Endothelial cell (in vitro differentiated cells): ENCODE measurements at places on chromosomes 6 and 20. TPM values are rescaled to one million over a fixed set of nuclear protein-coding genes. Genes with fewer than 3 reads are reported as not detected.

GRCh38 chr6:163876391-163876790 lies 461.9 kb downstream of the QKI start:
- no peak for DNase-seq

- DNase-seq, result no peak
Observed at GRCh38 chr6:107228754-107229153, 113.4 kb upstream of the BEND3 start.

- no peak for DNase-seq
Observed at GRCh38 chr6:66930559-66931290, 1223.7 kb upstream of the EYS start.

DNA sequence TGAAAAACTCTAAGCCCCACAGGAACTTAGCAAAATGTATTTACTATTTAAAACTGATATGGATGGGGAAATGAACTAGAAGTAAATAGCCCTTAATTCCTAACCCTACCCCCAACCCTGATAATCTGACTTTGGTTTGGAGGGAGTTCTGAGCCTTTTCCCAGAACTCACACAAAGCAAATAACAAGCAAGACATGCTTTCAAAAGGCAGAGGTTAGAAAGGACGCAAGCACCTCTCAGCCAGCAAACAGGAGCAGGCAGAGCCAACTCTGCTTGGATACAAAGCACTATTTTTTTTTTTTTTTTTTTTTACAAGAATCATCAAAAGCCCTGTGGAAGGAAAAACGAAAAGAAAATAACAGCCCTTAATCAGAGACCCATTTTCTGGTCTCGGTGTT lies 58.7 kb downstream of the SLC22A23 start:
- no peak for DNase-seq

- no peak for DNase-seq
Observed at GRCh38 chr20:21134883-21135493, 9.1 kb downstream of the KIZ start.

GRCh38 chr20:64057628-64058498 lies 5.1 kb upstream of the TCEA2 start:
- DNase-seq, result peak; percentile 92

DNA sequence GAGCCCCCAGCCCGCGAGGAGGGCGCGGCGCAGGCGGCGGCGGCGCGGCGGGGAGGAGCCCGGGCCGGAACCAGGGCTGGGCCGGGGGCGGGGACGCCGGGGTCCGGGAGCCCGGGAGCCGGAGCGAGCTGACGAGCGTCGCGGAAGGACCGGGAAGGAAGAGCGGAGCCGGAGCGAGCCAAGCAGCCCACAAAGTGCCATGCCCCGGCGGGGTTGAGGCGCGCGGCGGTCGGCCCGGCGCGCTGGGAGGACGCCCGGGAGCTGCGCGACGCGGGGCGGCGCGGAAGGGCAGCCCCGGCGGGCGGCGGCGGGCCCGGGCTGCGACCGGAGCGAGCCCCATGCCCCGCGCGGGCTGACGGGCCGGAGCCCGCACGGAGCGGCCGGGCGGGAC lies 289 bp downstream of the FOXP4 start:
- no peak for DNase-seq

- DNase-seq, result no peak
Observed at GRCh38 chr20:1242530-1242929, 16.7 kb downstream of the RAD21L1 start.

DNA sequence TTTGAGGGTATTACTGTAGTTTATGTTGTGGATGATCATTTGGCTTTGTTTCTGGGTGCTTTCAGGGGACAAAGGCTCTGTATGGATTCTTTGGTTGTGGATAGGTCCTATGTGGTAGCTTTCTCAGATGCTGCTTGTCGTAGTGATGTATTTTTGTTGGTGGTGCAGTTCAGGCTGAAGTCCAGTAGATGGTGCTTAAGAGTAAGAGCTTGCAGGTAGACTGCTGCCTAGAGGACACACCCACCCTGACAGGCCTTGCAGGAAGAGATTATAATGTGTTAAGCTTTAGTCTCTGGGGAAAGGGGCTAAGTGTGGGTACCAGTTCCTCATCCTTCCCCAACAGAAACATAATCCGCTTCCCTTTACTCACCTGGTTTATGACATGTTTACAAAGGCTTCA lies 62.6 kb upstream of the ADGRB3 start:
- peak; percentile 34 for DNase-seq

GRCh38 chr6:36297051-36297450 lies 27.2 kb downstream of the PNPLA1 start:
- no peak for DNase-seq

- DNase-seq, result no peak
Observed at GRCh38 chr6:107235511-107235910, 120.2 kb upstream of the BEND3 start.

DNA sequence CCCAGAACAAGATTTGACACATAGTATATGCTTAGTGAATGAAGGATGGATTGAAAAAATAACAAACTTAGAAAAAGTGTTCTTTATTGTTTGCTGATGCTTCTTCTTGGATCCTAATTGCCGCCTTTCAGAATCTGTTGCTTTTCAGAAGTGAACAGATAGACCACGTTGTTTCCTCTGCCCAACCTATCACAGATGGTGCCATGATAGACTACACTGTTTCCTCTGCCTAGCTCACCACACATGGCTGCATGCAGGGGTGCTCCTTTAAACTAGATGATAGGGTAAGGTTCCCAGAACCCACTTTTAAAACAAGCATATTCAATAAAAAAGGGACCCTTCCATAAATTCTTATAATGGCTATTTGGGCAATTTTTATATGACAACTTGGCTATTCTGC lies 4.6 kb upstream of the RGS17 start:
- DNase-seq, result no peak

GRCh38 chr6:43929511-43929910 lies 159.5 kb downstream of the VEGFA start:
- no peak for DNase-seq

GRCh38 chr6:153125032-153125431 lies 6.0 kb downstream of the RGS17 start:
- no peak for DNase-seq

GRCh38 chr6:121688974-121689373 lies 253.5 kb downstream of the GJA1 start:
- DNase-seq, result no peak

DNA sequence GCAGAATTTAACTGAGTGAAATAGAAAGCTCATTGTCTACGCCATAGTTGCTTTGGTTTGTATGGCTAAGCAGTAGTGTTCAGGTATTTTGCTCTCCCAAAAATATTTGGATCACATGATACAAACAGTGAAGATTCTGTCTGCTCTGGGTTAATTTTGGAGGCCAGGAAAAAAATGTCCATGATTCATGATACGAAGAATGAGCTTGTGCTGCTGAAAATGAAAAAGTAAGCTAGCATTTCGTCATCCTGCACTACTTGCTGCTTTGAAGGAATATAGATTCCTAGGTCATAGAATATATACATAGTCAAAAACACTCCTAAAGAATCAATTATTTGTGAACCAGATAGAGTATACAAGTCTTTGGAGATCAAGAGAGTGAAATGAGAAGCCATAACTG lies 8.3 kb downstream of the WRNIP1 start:
- DNase-seq, result no peak

DNA sequence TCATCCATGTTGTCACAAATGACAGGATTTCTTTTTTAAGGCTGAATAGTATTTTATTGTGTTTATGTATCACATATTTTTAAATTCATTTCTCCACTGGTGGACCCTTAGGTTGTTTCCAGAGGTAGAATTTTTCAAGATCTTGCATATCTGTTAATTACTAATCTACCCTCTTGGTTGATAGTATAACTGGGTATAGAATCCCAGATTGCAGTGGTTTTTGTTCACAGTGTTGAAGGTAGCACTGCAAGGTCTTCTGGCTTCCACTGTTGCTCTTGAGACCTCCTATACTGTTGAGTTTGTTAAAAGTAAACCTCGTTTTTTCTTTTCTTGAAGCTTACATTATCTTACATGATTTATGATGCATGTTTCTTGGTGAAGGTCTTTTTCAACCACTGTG lies 22.9 kb downstream of the CDC5L start:
- DNase-seq, result no peak

DNA sequence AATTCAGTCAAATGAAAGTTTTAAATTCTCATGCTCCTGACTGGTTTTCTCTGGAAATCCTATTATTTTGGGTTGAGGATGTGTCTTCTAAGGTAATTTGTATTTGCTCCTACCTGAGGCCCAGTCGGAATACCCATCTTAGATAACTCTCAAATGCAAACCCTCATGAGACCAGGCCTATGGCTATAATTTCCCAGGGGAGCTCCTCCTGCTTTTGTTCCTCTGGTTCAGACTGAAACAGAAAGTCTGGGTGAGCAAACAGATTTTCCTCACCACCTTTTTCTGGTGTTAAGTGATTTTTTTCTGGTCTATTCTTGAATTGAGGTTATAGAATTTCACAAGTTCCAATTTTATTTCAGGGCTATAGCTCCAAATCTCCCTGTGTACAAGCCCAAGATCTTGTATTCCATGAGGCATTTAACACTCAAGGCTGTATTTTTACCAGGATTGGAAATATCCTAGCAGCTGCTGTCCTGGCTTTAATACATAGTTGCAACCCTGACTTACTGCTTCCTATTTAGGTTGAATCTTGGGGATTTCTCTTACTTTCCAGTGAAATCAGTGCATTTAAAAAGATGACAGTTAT lies 169.1 kb upstream of the PTCHD4 start:
- DNase-seq, result no peak

DNA sequence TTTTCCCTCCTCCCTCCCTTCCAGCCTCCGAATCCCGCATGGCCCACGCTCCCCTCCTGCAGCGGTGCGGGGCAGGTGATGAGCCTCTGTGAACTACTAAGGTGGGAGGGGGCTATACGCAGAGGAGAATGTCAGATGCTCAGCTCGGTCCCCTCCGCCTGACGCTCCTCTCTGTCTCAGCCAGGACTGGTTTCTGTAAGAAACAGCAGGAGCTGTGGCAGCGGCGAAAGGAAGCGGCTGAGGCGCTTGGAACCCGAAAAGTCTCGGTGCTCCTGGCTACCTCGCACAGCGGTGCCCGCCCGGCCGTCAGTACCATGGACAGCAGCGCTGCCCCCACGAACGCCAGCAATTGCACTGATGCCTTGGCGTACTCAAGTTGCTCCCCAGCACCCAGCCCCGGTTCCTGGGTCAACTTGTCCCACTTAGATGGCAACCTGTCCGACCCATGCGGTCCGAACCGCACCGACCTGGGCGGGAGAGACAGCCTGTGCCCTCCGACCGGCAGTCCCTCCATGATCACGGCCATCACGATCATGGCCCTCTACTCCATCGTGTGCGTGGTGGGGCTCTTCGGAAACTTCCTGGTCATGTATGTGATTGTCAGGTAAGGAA lies at the start of gene OPRM1:
Gene OPRM1, plus strand, starts transcription at position 10 of the 612 bp plus-strand sequence. Its CDS starts 305 bp downstream, at position 315.
- peak; percentile 89 for DNase-seq

- DNase-seq, result no peak
Observed at GRCh38 chr6:124400261-124400999, 561.8 kb upstream of the RNF217 start.

DNA sequence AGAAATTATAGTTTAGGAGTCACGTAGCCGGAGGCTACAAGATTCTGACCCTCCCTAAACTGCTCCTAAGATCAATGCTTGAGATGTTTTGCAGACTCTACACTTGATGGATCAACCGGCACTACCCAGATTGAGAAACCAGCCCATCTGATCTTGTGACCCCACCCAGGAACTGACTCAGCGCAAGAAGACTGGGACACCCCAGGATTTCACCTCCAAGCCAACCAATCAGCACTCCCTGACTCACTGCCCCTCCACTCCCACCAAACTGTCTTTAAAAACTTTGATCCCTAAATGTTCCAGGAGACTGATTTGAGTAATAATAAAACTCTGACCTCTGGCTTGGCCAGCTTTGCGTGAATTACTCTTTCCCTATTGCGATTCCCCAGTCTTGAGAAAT lies 99.8 kb downstream of the OPRM1 start:
- no peak for DNase-seq

DNA sequence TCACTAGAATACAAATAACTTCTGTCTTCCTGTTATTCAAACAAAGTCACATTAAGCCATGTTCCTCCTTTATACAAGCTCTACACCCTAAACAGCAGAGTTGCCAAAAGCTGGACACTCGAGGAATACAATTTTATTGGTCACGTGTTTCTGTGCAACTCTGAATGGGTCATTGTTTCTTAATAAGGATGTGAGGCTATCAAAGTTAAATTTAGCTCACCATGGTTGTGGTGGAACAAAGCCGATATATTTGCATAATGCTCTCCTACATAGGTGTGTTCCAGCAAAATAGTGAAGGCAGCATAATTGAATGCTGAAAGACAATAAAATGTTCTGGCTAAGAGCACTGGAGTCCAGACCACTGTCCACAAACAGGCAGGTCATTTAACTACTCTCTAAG lies 36.9 kb upstream of the CD2AP start:
- DNase-seq, result no peak

DNA sequence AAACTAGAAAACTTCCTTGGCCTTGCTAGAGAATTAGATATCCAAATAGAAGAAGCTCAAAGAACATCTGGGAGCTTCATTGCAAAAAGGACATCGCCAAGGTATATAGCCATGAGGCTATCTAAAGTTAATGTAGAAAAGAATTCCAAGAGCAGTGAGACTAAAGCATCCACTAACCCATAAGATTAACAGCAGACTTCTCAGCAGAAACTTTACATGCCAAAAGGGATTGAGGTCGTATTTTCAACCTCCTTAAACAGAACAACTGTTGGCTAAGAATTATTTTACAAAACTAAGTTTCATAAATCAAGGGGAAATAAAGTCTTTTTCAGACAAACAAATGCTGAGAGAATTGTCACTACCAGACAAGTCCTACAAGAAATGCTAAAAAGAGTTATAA lies 149.1 kb upstream of the COL21A1 start:
- no peak for DNase-seq

DNA sequence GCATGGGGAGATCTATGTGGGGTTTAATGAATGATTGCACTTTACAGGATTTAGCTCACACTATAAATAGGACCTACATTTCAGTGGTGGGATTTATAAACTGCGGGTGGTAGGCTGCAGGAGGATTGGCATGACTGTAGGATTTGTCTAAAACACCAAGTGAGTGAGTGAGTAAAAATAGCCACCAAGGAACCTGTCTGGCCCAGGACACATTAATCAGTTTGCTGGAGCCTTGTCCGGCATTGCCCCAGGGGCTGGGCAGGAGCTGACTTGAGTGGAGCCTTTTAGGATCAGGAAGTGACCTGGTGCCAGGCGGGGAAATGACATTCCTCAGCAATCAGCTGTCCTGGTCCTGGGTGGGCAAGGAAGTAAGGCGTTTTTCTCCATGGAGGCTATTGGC lies 278.7 kb upstream of the PRND start:
- DNase-seq, result no peak

RAET1L gene
- total RNA-seq, result not detected

SIRPA gene
- total RNA-seq, result 132 TPM

MYBL2 gene
- 20.8 TPM for total RNA-seq

BPIFA1 gene
- total RNA-seq, result not detected

NRSN1 gene
- total RNA-seq, result not detected

KCNQ5 gene
- total RNA-seq, result 0.08 TPM

PSMB1 gene
- 165 TPM for total RNA-seq

TFEB gene
- 10.4 TPM for total RNA-seq

SPATA25 gene
- 0.62 TPM for total RNA-seq

PRPH2 gene
- 0.15 TPM for total RNA-seq

SAPCD1 gene
- total RNA-seq, result 2.4 TPM

GSTA2 gene
- total RNA-seq, result not detected

VNN1 gene
- 1.5 TPM for total RNA-seq

PTPRT gene
- total RNA-seq, result 0.10 TPM

LY6G5C gene
- total RNA-seq, result 22.0 TPM

TUBE1 gene
- 13.7 TPM for total RNA-seq
